Activated CD4-positive, alpha-beta T cell treated with anti-CD3 and anti-CD28 coated beads, Interleukin-2, amount 10 ng/mL, durations not matched to agents 24 days and 14 days (primary cell): ENCODE measurements at places on chromosomes 11 and 22. TPM values are rescaled to one million over a fixed set of nuclear protein-coding genes. Genes with fewer than 3 reads are reported as not detected.

- no peaks in the 10 kb centered on the region for H3K4me1 ChIP-seq
- no peak for DNase-seq
- H3K4me3 ChIP-seq = no peak overlapping the region
These were observed 17.7 kb downstream of the RBFOX2 start for GRCh38 chr22:36010882-36011281.

- no peak overlapping the region for H3K27ac ChIP-seq
- no peak overlapping the region for H3K4me3 ChIP-seq
- H3K4me1 ChIP-seq = no peaks in the 10 kb centered on the region
These were observed 15.6 kb upstream of the EMID1 start for GRCh38 chr22:29190051-29190450.

- peaks cover 8% of the 10 kb centered on the region for H3K4me1 ChIP-seq
- no peaks in the 10 kb centered on the region for H3K36me3 ChIP-seq
- no peak for DNase-seq
- no peak overlapping the region for H3K27ac ChIP-seq
- H3K4me3 ChIP-seq = no peak overlapping the region
These were observed 43.2 kb upstream of the CLDN5 start for GRCh38 chr22:19567157-19568009.

GRCh38 chr11:34632105-34632791 is 11.4 kb downstream of the EHF start:
- no peak overlapping the region for H3K4me3 ChIP-seq
- no peaks in the 10 kb centered on the region for H3K36me3 ChIP-seq
- H3K4me1 ChIP-seq = peaks cover 12% of the 10 kb centered on the region
- no peak for DNase-seq
- H3K27me3 ChIP-seq = peaks cover 38% of the 10 kb centered on the region

- DNase-seq = no peak
- H3K4me3 ChIP-seq = no peak overlapping the region
- H3K4me1 ChIP-seq = peaks cover 16% of the 10 kb centered on the region
- H3K27me3 ChIP-seq = peaks cover 59% of the 10 kb centered on the region
- H3K36me3 ChIP-seq = no peaks in the 10 kb centered on the region
These were observed 1.9 kb upstream of the EMID1 start for GRCh38 chr22:29203488-29204454.

The SEZ6L gene
- total RNA-seq = not detected in 2 replicates

The OR5B21 gene
- not detected in 2 replicates for total RNA-seq
